ENCODE measurements at places on chromosomes 5 and 9.

DNA sequence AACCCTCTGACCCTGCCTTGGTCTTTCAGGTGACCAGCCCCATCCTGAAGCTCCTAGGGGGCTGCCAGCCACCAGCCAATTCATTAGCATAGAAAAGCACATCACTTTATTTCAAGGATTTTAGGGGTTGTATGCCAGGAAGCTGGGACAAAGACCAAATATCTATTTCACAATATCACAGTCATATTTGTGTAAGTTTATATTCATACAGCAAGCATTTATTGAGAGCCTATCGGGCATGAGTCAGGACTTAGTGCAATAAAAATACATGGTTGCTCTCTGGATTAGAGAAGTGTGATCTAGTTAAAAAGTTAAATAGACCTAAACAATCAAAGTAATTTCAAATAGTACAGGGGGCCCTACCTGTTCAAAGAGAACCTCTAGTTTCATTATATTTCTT lies 113.8 kb downstream of the ERCC6L2 start:
- DNase-seq: no peak

DNA sequence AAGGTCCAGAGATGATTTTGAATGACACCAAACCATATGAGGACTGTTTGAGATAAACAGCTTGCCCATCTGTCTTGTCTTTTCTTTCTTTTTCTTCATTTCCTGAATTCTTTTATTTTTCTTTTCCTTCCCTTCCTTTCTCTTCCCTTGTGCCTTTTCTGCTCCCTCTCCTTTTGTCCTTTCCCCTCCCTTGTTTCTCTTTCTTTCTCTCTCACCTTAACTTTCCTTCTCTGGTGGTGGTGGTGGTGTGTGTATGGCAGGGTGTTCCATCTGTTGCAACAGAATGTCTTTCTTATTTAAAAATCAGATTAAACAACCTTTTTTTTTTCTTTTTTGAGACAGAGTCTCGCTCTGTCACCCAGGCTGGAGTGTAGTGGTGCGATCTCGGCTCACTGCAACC lies 3.8 kb upstream of the PDCL start:
- no peak for DNase-seq

- DNase-seq: no peak
These were observed 112.8 kb downstream of the MVB12B start for GRCh38 chr9:126439402-126439765.

DNA sequence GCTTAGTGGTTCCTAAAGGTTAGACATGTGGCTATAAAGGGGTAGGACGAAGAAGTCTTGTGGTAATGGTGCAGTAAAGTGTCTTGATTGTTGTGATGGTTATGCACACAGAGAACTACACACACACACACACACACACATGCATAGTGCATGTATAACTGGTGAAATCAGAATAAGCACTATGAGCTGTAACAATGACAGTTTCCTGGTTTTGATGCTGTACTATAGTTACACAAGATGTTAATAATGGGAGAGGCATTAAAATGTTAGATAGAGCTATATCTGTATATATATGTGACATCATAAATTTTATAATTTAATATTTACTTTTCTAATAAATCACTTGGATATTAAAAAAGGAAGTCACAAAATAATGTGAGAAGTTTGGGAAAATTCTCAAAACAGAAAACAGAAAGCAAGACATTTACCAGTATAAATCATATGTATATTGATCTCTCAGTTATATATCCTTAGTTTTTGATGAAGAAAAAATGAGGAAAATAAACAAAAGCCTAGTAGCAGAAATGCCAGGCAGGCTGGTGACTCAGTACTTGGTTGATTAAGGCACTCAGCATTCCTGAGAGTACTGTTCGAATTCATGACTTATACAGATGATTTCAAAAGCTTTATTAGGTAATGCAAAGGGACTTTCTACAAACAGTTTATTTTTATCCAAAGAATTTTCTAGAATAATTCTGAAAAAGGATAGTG lies 350.5 kb upstream of the DAB2 start:
- DNase-seq: no peak

- DNase-seq: no peak
These were observed 40.2 kb upstream of the FBXW11 start for GRCh38 chr5:172046593-172046992.

- no peak for DNase-seq
These were observed 218.0 kb downstream of the PIK3R1 start for GRCh38 chr5:68433526-68433922.

DNA sequence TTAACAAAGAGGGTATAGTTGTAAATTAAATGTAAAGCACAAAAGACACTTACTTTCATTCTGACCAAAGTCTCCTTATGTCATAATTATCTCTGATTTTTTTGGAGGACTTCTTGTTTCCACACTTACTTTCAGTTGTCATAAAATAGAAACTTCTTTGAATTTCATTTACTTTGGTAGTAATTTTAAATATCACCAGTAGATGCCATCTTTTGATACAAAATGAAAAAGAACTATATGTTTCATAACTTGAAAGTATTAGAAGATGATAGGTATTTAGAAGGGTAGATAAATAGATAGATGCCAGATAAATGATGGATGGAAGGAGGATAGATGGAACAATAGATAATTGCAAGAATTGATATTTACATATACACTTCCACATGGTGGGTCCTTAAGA lies 1865.3 kb upstream of the CDH9 start:
- no peak for DNase-seq

- DNase-seq: no peak
These were observed 1408.3 kb downstream of the EFNA5 start for GRCh38 chr5:106262395-106262794.

DNA sequence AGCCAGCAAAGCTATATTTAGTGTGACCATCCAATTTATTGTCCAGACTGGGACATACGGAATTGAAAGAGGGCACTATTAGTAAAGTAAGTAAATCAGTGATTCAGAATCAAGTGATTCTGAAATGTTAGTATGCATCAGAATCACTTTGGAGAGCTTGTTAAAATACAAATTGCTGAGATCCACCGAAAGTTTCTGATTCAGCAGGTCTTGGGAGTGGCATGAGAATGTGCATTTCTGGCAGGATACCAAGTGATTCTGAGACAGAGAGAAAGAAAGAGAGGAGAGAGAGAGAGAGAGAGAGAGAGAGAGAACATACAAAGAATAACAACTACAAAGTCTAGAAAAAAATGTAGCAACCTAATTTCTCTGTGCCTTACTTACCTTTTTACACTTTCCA lies 65.4 kb upstream of the ASTN2 start:
- no peak for DNase-seq

- DNase-seq: no peak
These were observed 51.8 kb downstream of the BASP1 start for GRCh38 chr5:17269201-17269600.

DNA sequence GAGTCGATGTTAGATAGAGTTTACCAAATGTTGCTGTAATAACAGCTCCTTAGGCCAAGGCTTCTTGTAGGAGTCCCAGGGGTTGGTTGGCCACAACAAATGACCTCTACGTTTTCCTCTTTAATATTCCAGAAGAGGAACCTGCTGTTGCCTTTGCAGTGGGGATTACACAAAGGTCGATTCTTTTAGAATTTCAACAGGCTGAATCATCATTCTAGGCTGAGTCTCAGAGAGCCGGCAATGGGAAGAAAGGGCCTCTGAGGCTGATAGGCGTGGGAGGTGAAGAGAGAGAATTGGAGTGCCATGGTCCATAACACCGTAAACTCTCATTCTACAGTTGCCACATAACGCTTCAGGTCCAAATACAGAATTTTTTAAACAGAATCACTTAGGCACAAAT lies 405.9 kb upstream of the DAP start:
- DNase-seq: no peak

DNA sequence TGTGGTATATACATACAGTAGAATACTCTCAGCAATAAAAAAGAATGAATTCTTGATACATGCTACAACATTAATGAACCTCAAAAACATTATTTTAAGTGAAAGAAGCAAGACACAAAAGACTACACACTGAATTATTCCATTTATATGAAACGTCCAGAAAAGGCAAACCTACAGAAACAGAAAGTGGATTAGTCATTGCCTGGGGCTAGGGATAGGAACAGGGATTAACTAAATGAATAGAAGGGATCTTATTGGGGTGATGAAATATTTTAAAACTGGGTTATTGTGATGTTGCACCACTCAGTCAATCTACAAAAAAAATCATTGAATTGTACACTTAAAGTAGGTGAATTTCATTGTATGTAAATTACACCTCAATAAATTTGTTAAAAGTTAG lies 326.7 kb downstream of the PIK3R1 start:
- no peak for DNase-seq

DNA sequence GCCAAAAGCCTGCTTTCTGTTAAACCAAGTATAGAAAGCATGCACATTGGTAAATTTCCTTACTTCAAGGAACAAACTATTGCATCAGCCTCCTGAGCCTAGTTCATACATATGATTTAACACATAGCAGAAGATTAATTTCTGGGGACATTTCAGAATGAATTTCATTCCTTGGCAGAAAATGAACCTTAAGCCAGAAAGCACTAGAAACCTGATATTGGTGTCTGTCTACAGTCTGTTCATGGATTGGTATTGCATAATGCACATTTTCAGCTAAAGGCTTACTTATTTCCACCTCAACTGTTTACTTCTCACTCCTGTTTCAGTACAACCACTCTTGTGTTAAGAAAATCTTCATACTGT lies 1471.8 kb upstream of the NUDT12 start:
- no peak for DNase-seq

DNA sequence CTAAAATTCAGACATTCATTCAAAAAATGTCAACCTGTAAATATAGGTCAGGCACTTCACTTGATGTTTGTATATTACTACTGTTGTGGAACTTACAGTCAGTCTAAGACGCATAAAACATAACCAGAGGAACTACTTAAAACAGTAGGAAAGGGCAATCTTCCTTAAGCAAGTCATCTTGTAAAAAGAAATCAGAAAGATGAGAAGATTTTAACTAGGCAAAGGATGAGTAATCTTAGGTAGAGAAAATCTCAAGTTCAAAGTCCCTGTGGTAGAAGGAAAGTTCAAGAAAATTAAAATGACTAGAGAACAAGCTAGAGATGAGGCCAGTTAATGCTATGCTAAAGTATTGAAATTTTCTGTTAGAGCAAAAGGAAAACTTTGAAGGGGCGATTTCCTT lies 152.4 kb downstream of the RAPGEF6 start:
- DNase-seq: no peak

DNA sequence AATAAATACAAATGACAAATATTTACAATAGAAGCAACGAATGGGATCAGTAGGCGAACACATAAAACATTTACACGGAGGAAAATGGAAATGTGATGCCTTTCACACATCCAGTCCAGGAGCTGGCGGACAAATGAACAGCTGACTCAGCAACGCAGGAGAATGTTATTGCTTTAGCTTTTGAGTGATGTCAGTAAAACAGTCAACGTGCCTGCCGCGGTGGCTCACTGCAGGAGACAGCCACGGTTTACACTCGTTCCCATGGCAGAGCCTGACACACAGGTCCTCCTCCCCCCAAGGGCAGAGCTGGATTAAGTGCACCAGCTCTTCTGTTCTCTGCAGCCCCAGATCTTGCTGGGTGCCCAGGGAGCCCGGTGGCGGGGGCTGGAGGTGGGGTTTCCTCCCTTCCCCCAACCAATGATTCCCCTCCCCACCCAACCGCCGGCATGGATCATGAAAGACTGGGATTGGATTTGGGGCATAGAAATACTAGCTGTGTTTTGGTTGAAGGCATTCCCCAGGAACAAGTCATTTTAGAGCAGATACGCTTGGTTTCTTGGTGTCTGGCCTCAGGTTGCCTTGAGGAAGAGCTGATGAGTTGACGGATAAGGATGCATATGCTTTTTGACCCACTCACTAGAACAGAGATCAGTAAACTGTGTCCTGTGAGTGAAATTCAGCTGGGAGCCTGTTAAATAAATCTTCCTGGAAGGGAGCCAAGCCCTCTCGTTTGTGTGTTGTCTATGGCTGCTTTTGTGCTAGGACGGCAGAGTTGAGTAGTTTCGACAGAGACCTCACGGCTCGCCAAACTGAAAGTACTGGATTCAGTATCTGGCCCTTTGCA lies 12.5 kb downstream of the STC2 start:
- no peak for DNase-seq

- no peak for DNase-seq
These were observed 218.1 kb downstream of the TRIM32 start for GRCh38 chr9:116905171-116905588.

GRCh38 chr5:115713408-115713807 lies 87.6 kb upstream of the TMED7 start:
- DNase-seq: no peak

DNA sequence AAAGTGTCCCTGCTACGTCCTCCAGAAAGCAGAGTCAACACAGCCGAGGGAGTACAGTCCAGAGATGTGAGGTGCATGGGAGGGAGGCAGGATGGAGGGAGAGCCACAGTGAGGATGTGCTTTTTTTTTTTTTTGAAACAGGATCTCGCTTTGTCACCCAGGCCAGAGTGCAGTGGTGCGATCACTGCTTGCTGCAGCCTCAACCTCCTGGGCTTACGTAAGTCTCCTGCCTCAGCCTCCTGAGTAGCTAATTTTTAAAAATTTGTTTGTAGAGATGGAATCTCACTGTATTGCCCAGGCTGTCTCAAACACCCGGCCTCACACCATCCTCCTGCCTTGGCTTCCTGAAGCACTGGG lies 33.2 kb upstream of the ALDH1B1 start:
- DNase-seq: no peak

- DNase-seq: no peak
These were observed 301.7 kb upstream of the SEMA6A start for GRCh38 chr5:116876240-116876840.

DNA sequence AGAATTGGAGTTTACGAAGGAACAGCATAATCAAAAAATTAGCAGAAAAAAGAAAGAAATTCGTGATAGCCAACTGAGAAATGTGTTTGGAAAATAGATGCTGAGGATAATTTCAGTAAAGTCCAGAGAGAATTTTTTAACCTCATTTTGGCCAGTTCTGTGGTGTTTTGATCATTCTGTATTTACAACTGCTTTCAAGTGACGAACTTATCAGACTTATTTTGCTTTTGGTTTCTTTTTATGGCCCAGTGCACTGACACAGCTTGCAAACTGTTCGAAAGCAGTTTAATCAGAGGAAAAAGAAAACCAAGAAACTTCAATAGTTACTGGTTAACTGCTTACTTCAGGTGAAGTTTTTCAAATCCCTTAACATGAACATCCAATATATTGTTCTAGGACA lies 1.9 kb downstream of the SDHA start:
- DNase-seq: peak; percentile 52
